GM13976 (cell line): ENCODE measurements at places on chromosomes 1 and 21.
A peak's percentile ranks its signal among the peaks of the same experiment; 100 is the strongest.

GRCh38 chr1:172118618-172119017, 277.3 kb downstream of the DNM3 start:
- DNase-seq: no peak

DNA sequence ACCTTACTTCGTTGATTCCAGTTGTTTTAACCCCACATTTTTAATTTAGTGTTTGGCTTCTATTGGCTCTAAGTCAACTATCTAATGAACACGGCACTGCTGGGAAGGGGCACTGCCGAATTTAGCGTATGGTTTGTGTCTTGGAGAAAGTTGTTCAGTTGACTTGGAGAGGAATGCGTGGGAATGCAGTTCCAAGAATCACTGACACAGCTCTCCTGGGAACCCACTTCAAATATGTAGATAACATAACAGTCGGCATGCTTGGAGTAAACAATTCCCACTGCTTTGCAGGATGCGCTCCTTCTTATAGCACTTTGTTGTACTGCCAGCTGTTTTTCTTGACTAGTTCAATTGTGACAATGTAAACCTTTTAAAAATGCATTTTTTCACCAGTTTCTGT, 104.3 kb downstream of the RYR2 start:
- no peak for DNase-seq

- no peak for DNase-seq
These were observed 3.4 kb downstream of the S100A10 start for GRCh38 chr1:151990058-151990855.

GRCh38 chr1:39398278-39399021, 93.0 kb upstream of the BMP8A start:
- no peak for DNase-seq

- no peak for DNase-seq
These were observed 58.4 kb downstream of the PLEKHA6 start for GRCh38 chr1:204301171-204301957.

DNA sequence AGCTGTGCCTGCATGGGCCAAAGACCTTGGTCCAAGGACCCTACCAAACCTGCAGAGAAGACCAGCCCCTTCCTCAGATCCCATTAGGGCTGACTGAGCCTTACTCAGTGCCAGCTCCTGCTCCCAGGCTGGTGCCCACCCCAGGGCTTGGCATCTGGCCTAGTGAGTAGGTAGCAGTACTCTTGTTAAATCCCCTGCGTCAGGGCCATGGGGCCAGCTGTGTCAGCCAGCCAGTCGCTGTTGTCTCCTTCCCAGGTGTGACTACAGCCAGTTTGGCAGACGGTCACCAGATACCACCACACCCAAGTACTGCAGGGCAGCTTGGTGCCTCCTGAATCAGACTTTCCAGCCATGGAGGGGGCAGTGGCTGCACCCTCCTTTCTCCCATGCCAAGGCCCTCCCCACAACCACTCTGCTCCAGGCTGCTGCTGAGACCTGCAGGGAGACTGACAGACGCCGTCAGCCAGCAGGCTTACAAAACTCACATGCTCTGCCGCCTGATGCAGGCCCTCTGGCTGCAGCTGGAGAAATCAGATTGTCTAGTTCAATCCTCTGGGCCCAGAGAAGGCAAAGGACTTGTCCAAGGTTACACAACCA, 3.0 kb downstream of the TENT5B start:
- no peak for DNase-seq

DNA sequence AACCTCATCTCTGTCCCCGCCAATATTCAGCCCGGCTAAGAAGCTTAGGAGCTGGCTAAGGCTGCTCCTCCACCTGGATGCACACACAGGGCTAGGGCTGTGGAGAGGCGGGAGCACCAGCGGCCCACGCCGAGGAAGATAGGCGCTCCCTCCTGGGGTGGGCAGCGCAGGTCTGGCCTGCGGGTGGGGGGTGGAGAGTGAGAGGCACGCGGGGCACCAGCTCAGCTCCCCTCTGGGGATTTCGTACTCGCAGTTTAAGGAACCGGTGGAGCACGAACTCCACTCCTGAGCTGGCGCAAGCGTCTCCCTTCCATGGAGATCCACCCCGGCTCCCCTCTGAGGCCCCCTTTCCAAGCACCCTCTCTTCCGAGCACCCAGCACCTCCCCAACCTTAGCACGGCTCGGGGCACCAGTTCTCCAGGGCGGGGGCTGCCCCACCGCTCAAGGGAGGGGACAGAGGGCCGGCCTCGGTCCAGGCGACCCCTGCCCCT, 433 bp upstream of the KAZN start:
- peak; percentile 28 for DNase-seq

DNA sequence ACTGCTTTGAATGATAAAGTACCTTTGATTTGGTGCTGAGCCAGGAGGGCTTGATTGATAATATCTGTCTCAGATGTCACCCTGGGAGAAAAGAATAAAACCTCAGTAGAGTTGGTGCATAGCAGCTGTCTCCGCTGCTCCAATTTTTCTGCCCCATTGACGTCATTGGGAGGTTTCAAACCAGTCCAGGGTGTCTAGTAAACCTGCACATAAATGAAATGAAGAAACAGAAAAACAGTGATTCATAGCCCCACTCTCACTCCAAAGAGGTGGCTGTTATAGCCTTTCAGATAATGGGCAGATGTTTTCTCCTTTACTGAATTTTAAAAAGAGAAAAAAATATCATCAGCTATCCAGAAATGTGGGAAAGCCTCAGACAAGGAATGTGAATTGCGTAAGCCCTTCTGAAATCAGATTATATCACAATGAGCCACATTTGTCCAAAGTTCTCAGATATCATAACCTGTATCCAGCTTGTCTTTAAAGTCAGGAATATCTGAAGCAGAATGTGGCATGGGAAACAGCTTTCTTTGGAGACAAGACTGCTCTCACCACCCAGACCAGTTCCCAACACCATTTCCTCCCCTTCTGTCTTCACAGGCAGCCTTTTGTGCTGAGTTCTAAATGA, 351.3 kb upstream of the SGIP1 start:
- no peak for DNase-seq

DNA sequence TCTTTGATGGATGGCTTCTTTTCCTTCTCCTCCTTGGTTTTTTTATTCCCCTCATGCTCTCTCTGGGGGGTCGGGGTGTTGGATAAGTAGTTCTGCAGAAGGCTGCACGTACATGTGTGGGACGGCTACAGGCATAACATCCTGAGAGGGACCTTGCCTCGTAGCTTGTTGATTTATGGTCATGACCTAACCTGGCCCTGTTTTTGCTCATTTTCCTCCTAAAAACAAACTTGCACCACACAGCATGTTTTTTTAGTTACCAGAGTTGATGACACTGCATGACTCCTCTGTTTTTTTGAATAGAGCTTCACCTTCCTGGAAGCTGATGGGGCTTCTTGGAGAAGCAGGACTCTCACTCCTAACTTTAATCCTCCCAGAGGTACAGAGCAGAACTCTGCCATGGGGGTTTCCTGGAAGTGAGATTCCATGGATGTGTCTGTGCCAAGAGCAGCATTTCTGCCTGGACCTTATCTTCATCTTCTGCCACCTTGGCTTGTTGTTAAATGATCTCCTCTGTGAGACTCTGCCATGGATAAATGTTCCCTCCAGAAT, 114.7 kb downstream of the PAPPA2 start:
- no peak for DNase-seq

- DNase-seq: no peak
These were observed 15.8 kb downstream of the GPSM2 start for GRCh38 chr1:108892356-108893140.

- no peak for DNase-seq
These were observed 12.2 kb upstream of the VN1R5 start for GRCh38 chr1:247243524-247244137.

DNA sequence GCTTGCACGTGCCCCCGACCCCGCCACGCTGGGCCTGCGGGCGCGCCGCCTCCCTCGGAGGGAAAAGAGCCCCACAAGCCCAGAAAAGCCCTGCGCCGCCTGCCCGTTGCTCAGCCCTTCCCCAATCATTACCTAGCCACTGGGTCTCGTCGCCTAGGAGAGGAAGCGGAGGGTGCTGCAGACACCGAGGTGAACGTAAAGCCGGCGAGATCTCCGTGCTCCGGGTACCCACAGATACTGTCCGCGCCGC, at the start of gene ENO1:
Gene ENO1 (minus strand): TSS at position 239 of the 250 bp plus-strand sequence. CDS start 3,778 bp downstream, outside the sequence.
- DNase-seq: no peak

DNA sequence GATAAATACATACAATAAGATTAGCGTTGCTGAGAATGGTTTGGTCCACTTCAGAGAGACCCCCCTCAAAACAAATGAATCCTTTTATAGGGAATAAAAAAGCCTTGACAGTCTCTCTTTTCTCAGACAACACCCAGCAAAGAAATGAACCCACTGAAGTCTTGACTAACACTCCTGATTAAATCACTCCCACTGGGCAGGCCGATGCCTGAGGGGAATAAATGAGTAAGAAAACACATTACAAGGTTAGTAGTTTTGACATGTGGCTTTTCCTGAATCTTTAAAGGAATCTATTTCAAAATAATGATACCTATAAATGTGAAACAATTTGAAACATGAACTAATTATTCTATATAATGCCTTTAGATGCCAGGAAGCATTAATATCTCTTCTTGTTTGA, 146.9 kb upstream of the POGK start:
- no peak for DNase-seq

DNA sequence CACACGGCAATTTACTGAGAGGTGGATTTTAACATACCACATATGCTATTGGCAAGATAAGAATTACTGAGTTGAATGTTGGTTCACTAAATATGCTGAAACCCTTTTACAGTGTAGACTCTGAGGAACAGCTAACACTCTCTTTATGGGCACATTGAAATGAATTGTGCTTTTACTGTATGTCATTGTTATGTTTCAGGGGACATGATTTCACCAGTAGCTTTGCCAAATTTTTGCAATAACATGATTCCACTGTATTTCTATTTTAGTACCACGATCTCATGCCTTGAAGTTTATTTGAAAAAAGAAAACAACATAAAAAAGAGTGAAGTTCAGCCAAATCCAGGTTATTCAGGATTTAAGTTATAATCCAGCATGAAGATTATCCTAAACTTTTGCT, 188.5 kb downstream of the HLX start:
- DNase-seq: no peak

- DNase-seq: no peak
These were observed 3.4 kb downstream of the SELENON start for GRCh38 chr1:25803368-25803767.

DNA sequence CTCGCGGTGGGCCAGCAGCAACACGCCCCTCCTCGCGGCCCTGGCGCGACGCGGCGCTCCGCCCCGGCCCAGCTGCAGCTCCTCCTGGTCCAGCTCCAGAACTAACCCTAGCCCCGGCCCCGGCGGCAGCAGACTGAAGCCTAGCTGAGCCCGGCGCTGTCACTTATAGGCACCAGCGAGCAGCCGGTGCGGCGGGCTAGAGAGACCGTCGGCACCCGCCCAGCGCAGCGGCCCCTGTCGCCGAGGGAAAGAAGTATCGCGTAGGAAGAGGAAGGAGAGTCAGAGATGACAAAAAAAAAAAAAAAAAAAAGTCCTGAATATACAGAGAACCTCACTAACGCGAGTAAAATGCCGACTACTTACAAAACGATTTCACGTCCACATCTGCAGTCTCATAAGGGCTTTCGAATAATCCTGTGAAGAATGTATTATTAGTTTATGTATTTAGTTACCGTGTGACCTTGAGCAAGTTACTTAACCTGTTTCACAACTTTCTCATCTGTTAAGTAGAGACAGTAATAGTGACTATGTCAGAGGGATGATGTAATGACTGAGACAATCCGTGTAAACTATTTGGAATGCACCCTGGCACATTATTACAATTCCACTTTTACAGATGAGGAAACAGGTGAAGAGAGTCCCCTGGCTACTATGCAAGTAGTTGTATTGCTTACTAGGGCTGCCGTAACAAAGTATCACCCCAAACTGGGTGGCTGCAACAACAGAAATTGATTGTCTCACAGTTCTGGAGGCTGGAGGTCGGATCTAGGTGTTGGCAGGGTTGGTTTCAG, at the start of gene SLC9A1:
Gene SLC9A1 (minus strand): TSS at position 135 of the 791 bp plus-strand sequence. CDS start 791 bp downstream, outside the sequence.
- peak; percentile 94 for DNase-seq

- DNase-seq: peak; percentile 20
These were observed 40.8 kb upstream of the KCTD3 start for GRCh38 chr1:215526147-215526845.

GRCh38 chr1:84403347-84403746, 5.1 kb downstream of the DNASE2B start:
- DNase-seq: no peak

GRCh38 chr1:53406551-53407235, 52.5 kb upstream of the DMRTB1 start:
- peak; percentile 4 for DNase-seq

DNA sequence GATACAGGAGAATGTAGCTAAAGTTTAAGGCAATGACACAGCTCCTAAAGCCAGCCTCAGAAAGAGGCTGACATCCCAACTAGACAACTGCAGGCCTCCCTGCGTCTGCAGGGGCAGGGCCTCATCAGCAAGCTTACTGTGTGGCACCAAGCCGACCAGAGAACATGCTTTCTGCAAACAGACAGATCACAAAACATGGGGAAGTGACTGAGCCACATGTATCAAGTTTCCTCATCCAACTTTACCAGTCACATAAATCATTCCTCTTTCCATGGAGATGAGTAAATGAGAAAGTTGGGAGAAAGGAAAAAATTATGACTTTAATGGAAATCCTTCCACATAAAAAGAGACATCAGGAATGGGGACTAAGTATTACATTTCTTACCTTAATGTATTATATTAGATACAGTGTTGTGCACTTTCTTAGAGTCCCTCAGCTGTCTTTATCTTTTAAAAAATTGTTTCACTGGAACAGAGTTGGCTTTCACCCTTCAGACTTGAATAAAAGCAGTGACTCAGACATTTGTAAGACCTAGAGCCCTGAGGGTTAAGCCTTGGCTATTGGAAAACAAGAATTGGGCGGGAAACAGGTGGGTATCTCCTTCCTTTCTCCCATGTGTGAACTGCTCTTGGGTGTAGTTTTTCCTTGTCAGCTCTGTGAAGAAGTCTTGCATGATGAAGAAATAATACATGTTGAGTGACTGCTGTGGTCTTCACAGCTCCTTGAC, 305.7 kb upstream of the SNX7 start:
- no peak for DNase-seq

GRCh38 chr1:112866151-112866550, 89.8 kb downstream of the SLC16A1 start:
- no peak for DNase-seq

- no peak for DNase-seq
These were observed 50.1 kb downstream of the FOXD2 start for GRCh38 chr1:47487850-47488450.

GRCh38 chr21:41186755-41187536, 19.0 kb downstream of the BACE2 start:
- DNase-seq: no peak

GRCh38 chr1:115952547-115952946, 23.8 kb upstream of the SLC22A15 start:
- no peak for DNase-seq

- DNase-seq: no peak
These were observed 1.9 kb downstream of the FAM110D start for GRCh38 chr1:26160527-26161414.

- DNase-seq: no peak
These were observed 5.3 kb downstream of the CREG1 start for GRCh38 chr1:167548059-167548932.

GRCh38 chr1:1021010-1021919, 1.3 kb downstream of the AGRN start:
- no peak for DNase-seq

DNA sequence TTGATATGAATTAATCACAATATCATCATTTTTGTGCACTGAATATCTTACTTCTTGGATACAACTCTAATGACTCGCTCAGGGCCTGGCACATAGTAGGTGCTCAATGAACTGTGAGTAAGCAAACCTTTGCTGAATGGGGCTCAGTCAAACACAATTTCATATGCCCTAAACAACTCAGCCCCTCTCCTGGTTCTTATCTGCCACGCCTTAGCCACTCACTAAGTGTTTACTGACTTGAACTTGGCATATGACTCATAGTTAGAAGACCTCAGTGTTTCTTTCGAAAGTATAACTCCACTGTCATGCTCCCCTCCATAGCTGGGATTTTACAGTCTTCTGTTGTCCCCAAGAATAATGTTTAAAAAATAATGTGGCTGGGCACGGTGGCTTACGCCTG, 4.8 kb upstream of the IFNLR1 start:
- peak; percentile 72 for DNase-seq
